Stimulated activated CD4-positive, alpha-beta T cell treated with anti-CD3 and anti-CD28 coated beads, Interleukin-15, amount 100 ng/mL, for 1 hour (primary cell): ENCODE measurements at places on chromosomes 4 and X.

DNA sequence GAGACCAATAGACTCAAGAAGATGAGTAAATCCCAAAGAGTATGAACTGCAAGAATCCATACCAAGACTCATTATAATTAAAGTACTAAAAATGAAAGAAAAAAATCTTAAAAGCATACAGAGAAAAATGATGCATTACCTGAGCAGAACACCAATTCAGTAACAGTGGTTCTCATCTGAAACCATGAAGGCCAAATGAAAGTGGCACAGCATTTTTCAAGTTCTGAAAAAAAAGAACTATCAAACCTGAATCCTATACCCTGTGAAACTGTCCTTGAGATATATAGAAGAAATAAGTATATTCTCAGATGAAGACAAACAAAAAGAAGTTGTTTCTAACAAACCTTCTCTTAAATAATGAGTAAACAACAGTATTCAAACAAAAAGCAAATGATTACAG lies 39.6 kb upstream of the TMPRSS11A start:
- no peak for DNase-seq

GRCh38 chr4:183140911-183141320 lies 41.9 kb downstream of the WWC2 start:
- no peak for DNase-seq

DNA sequence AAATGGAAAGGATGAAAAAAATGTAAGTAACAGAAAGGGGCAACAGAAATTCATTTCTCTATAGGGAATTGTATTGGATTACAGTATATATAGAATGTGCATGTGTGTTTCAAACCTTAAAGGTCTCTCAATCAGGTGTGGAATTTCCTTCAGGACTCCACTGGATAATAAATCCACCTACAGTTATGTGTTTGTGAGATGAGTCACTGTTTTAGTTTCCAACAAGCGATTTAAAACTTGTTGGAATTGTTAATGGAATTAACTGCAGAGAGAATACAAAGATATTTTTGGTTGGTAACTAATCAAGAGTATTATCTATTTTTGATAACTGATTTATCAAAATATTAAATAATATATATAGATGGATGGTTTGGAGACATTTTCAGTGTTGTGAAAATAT lies 32.8 kb downstream of the CEP44 start:
- no peak for DNase-seq

GRCh38 chrX:136048446-136048845 lies 63.2 kb downstream of the SLC9A6 start:
- DNase-seq: no peak

DNA sequence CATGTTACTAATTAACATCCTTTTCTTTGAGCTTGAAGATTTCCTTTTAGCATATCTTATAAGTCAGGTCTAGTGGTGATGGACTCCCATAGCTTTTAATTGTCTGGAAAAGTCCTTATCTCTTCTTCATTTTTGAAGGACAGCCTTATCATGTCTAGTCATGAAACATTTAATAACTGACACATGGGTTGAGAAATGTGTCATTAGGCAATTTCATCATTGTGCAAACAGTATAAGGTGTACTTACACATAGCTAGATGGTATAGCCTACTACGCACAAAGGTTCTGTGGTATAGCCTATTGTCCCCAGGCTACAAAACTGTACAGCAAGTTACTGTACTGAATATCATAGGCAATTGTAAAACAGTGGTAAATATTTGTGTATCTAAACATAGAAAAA lies 34.5 kb upstream of the ALG13 start:
- DNase-seq: no peak

DNA sequence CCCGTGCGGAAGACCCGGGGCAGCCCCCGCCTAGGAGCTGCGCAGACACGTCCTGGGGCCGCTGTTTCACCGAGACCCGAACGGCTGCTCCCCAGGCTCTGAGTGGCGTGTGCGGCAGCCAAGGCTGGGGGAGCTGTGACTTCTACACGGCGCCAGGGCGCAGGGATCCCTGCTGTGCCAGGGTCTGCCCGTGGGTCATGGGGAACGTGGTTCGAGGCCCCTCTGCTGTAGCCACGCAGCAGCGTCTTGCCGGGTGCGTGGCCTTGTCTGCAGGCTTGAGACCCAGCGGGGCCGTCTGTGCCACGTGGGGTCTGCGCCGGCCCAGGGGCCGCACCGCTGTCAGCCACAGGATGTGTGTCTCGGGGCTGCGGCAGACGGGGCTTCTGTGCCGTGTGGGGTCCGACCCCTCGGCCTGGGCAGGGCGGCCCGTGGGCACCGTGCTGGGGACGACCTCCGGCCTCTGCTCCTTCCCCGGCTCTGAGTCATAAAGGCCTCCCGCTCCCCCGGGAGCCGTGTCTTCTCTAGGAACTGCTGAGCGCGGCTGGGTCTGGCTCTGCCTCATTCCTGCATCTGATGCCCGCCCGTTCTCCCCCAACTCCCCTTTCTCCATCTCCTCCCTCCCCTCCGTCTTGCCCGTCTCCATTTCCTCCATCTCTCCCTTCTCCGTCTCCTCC lies 12.7 kb upstream of the GTPBP6 start:
- DNase-seq: no peak

DNA sequence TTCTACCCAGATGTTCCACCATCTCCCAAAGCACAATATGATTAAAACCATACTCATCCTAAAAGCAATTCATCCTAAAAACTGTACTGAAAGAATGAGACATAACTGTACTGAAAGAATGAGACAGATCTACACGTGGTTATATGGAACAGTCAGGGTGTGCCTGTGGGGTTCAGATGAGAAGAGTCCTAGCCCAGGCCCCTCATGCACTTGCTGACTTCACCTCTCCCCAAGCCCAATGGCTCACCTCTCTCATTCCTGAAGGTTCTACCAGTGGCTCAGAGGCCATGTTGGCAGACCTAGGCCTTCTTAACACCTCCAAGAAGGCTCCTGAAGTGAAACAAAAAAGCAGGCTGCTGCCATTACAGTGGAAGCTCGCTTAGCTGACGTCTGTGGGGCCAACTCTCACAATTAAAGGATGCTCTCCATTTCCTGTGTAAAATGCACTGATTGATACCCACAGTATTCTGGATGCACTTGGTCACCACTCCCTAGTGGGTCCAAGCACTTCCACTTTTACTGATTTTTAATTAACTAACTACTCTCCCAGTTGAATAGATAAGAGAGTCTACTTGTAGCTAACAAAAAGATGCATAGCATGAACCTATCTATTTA lies 3.8 kb downstream of the PLAC1 start:
- no peak for DNase-seq

- no peak for DNase-seq
Measured at GRCh38 chr4:120964596-120964995, 42.1 kb upstream of the PRDM5 start.

- no peak for DNase-seq
Measured at GRCh38 chr4:150217192-150217591, 138.9 kb downstream of the DCLK2 start.

DNA sequence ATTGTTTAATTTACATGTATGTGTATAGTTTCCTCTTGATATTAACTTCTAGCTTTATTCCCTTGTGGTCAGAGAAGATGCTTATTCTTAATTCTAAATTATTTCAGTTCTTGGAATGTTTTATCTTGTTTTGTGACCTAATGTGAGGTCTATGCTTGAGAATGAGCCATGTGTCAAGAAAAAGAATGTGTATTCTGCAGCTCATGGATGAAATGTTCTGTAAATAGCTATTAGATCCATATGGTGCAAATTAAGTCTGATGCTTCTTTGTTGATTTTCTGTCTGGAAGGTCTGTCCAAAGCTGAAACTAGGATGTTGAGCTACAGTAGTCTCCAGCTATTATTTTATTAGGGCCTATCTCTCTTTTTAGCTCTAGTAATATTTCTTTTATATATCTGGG lies 187.3 kb upstream of the RASGEF1B start:
- DNase-seq: no peak

GRCh38 chrX:132068405-132068804 lies 45.3 kb downstream of the STK26 start:
- no peak for DNase-seq

DNA sequence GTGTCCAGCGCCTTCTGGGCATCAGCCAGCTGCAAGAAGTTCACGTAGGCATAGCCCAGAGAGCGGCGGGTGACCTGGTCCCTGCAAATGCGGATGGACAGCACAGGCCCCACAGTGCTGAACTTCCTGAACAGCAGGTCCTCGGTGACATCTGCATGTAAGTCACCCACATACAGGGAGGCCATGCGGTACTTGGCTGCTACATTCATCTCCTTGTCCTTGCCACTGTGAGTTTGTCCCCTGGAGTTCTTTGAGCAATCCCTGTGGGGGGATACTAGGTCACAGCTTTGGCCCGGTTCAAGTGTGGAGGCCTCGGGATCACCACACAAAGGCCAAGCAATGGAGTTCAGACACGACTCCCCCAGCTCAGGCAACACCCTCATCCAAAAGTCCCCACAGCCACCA lies 776 bp downstream of the PABPC4L start:
- no peak for DNase-seq

- DNase-seq: no peak
Measured at GRCh38 chr4:184420881-184421416, 53.4 kb downstream of the IRF2 start.

GRCh38 chrX:19373351-19373891 lies 29.7 kb downstream of the PDHA1 start:
- DNase-seq: no peak

- no peak for DNase-seq
Measured at GRCh38 chrX:131671735-131672134, 127.9 kb downstream of the OR13H1 start.

- DNase-seq: no peak
Measured at GRCh38 chrX:39819921-39820849, 277.6 kb downstream of the BCOR start.

DNA sequence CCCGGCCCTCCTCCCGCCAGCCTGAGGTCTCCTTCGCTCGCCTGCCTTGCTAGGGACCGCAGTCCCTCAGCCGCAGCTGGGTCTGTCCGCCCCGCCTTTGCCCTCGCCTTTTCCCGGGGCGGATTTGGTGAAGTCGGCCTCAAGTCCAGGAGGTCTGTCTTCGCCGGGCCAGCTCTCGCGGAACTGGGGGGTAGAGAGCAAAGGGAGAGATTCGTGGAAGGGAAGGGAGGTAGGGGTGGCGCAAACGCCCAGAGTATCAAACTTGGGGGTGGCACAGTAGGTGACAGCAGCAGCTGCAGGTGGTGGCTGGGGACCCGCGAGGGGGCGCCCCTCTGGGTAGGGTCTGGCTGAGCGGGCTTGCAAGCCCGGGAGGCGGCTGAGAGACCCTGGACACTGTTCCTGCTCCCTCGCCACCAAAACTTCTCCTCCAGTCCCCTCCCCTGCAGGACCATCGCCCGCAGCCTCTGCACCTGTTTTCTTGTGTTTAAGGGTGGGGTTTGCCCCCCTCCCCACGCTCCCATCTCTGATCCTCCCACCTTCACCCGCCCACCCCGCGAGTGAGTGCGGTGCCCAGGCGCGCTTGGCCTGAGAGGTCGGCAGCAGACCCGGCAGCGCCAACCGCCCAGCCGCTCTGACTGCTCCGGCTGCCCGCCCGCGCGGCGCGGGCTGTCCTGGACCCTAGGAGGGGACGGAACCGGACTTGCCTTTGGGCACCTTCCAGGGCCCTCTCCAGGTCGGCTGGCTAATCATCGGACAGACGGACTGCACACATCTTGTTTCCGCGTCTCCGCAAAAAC lies at the start of gene NPY2R:
NPY2R (plus strand) TSS at position 379 of the 797 bp plus-strand sequence. CDS start 5,304 bp downstream, outside the sequence.
- no peak for DNase-seq

DNA sequence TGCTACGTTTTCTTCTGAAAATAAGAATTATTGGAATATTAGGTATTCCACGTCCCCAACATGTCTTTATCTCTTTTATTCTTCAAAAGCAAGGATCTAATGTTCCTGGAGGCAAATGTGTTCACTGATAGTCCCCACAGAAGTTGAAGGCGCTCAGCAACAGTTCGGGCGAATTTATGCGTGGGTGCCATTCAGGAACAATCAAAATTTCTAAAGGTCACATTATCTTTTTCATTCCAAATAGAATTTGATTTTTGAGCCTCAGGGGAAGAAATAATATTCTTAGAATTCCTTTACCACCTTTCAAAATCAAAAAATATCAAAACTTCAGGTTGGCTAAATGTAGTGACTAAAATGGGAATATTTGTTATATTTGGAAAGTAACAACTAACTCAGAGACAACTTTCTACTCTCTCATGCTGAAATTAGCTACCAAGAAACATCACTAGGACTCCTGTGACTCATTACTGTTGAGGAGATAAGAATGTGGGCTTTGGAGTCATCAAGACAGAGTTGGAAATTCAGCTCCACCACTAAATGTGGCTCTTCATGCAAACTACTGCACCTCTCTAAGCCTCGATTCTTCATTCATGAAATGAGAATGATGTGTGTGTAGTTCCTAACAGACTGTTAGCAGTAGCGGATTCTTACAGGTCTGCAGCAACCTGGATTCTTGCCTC lies 72.3 kb upstream of the KIT start:
- DNase-seq: no peak

- DNase-seq: no peak
Measured at GRCh38 chrX:20218836-20219505, 47.7 kb downstream of the RPS6KA3 start.

GRCh38 chr4:14315129-14315528 lies 687.2 kb upstream of the CPEB2 start:
- DNase-seq: no peak

- no peak for DNase-seq
Measured at GRCh38 chr4:69025191-69025998, 70.9 kb upstream of the UGT2B7 start.

- no peak for DNase-seq
Measured at GRCh38 chr4:103207673-103208072, 9.5 kb upstream of the CENPE start.

DNA sequence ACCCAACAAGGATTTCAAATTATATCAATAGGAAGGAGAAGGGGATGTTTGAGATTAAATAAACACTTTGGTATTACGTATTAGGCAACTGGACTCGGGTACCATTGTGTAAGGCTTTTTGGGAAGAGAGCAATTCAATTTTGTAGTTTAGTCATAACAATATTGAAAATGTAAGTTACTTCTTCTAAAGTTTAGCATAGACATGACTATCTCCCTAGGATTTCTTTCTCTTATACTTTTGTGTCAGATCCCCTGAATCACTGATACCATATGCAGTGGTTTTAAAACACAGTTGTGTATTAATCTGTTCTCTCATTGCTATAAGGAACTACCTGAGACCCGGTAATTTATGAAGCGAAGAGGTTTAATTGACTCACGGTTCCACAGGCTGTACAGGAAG lies 123.8 kb upstream of the FAM9C start:
- DNase-seq: no peak

GRCh38 chrX:68443155-68443868 lies 10.0 kb upstream of the OPHN1 start:
- no peak for DNase-seq

- no peak for DNase-seq
Measured at GRCh38 chr4:151766691-151767090, 5.9 kb upstream of the GATB start.

GRCh38 chrX:9681011-9681410 lies 84.6 kb downstream of the GPR143 start:
- DNase-seq: no peak

DNA sequence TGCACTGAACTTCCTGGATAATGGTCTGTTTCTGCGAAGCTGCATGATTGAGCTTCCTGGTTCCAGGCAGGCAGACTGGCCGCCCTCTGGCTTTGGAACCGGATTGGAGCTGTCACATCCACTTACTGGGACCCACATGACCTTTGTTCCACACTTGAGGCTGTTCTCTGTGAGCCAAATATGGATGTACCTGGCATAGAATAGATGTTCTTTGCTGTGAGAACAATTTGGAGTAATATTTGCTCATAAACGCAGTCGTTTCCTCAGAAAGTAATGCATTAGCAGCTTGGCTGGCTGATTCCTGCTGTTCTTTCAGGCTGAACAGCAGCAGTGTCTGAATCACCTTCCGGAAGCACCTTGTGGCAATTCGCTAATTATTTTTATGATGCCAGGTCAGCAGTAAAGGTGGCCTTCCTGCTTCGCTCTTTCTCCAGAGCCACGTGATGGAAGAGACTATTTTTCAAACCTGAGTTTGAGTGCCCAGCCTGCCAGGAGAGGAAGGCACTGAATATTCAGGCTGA lies 78.1 kb upstream of the BOD1L1 start:
- no peak for DNase-seq
